ENCODE measurements at places on chromosomes 16 and 17. TPM values are rescaled to one million over a fixed set of nuclear protein-coding genes. Genes with fewer than 3 reads are reported as not detected.

- DNase-seq = no peak
Measured at GRCh38 chr16:53056392-53056881, 1.6 kb downstream of the CHD9 start.

- DNase-seq = no peak
Measured at GRCh38 chr16:56603589-56603988, 4.8 kb upstream of the MT2A start.

The ITGB4 gene
- polyA plus RNA-seq = 11.3 TPM

The VAT1L gene
- polyA plus RNA-seq = 5.0 TPM

The SHCBP1 gene
- 8.3 TPM for polyA plus RNA-seq

GRCh38 chr17:42699415-42699740, 17.0 kb downstream of the CNTNAP1 start:
- DNase-seq = no peak

- no peak for DNase-seq
Measured at GRCh38 chr17:79395066-79395465, 215.8 kb downstream of the RBFOX3 start.

DNA sequence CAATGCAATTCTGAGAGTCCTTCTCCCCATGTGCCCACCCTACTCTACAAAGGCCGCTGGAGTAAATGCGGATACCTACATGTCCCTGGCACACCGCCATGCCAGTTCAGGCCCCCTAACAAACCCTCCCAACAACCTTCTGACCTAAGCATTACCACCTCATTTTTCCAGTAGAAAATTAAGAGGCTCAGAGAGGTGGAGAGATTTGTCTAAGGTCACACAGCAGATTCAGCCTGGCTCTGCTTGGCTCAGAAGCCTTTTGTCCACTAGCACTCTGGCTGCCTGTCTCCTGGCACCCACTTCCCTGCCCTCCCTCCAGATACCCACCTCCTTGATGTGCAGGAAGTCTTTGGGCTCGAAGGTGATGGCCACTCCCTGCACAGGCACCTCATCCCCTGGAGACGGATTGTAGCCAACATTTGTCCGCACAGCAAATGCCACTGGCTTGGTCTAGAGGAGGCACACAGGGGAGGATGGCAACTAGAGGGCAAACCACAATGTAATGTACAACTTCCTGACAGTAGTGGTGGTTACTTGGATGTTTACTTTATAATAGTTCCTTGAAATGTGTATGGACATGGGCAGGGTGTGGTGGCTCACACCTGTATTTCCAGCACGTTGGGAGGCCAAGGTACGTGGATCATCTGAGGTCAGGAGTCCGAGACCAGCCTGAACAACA, 10.2 kb downstream of the CACNB1 start:
- no peak for DNase-seq

The ABCA3 gene
- polyA plus RNA-seq = 6.9 TPM

DNA sequence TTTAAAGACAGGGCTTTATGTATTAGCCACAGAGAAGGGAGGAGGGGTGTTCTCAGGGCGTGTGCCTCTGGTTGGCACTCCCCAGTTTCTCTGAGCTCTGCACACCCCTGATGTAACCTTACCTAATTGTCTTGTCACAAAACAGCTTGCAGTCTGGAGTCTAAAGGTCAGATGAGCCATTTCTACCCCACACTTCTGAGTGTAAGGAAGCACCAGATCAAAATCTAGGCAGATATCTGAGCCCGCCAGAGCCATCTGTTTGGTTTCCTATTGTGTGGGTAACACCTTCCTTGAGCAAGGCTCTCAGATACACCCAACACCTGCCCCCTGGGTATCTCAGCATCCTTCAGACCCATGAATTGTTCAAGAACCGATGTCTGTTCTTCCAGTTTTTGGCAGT, 15.5 kb downstream of the CDH1 start:
- no peak for DNase-seq

DNA sequence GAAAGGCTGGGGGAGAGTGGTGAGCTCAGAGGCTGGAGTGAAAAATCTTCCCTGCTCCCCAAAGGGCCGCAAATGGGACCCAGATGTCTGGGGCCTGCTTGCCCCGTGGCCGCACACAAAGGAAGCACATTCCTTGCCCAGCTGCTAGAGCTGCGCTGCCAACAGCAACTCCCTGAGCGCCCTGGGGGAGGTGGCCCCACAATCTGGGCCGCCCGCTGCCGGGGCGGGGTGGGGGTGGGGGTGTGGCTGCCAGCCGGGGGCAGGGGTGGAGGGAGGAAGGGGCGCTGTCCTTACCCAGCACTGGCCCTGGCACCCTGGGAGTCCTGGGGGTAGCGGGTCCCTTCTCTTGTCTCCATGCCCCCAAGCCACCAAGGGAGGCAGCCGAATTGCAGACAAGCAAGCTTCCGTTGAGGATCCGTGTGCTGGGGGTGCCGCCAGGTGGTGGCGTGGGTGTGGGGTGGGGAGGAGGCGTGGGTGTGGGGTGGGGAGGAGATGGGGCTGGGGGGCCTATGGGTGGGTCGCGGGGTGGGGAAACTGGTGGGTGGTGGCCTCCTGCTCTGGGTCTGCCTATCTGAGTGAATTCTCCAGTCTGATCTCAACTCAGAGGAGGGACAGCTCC, 48.4 kb upstream of the PABPN1L start:
- no peak for DNase-seq

DNA sequence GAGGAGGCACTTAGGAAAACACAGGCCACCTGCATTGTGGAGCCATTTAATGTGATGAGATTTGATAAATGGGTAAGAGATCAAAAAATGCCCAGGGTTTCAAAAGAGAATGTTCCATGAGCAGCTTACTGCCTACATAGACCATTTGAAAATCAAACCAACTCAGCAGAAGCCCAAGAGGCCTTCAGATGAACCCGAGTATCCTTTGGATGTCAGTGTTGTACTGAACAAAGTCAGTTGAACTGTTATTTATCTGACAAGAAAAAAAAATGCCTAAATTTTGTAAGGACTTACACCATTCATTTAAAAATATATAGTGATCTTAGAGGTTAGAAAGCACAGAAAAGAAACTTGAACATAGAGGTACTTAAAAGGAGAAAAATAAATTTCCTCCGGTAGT, 381.7 kb downstream of the ZFHX3 start:
- no peak for DNase-seq

GRCh38 chr16:23544436-23544835, 12.7 kb downstream of the EARS2 start:
- no peak for DNase-seq

DNA sequence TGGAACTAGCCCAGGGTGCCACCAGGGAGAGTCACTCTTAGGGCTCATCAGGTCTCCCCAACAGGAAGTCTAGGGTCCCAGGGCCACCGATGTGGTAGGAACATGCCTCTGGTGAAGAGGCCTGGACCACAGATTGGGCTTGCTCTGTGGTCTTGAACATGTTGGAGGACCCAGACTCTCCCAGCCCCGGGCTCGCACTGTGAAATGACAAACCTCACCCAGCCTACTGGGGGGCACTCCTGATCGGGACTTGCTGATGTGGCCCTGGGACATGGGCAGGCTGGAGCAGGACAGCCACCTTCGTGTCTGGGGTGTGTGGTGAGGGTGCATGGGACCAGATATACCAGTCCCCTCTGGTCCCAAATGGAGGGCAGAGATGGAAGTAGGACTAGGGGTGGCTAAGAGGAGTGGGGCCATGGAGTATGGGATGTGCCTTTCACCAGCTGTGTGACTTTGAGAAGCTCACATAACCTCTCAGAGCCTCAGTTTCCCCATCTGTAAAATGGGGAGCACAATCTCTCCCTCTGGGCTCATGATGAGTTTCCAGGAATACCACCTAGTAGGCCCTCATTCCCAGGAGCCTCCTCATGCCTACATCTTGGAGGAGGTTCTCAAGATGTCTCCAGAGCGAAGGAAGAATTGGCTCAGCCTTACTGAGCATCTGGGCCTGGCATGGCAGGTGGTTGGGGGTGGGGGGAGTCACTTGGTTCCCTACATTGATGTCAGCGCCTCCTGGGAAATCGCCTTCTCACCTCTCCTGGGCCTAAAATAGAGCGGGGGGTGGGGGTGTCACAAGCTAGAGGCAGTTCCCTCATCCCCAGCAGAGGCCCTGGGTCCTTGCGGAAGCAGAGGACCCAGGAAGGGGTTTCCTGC, 1.5 kb upstream of the ADAM11 start:
- no peak for DNase-seq

DNA sequence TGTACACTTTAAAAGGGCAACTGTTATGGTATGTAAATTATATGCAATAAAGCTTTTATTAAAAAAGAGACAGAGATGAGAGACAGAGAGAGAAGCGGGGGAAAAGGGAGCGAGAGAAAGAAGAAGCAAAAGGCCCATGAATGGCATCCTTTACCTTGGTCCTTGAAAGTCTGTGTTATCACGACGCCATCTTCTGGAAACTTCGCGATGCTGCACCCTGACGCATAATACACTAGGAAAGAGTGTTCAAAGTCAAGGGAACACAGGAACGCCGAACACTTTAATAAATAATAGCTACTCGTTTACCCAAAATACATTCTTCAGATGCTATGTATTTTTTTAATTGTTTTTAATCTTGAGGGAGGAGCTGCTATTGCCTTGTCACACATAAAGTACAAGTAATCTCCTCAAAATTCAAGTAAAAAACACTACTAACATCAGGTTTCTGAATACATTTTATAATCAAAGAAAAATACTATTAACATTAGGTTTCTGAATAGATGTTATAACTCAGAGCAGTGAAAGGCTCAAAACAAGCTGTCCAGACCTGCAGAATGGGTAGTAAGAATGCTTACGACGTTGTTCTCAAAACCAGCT, 23.0 kb upstream of the SLC38A8 start:
- DNase-seq = no peak

- no peak for DNase-seq
Measured at GRCh38 chr17:71482625-71483024, 638.2 kb upstream of the SOX9 start.

GRCh38 chr16:7090628-7091115, 242.0 kb upstream of the RBFOX1 start:
- no peak for DNase-seq

DNA sequence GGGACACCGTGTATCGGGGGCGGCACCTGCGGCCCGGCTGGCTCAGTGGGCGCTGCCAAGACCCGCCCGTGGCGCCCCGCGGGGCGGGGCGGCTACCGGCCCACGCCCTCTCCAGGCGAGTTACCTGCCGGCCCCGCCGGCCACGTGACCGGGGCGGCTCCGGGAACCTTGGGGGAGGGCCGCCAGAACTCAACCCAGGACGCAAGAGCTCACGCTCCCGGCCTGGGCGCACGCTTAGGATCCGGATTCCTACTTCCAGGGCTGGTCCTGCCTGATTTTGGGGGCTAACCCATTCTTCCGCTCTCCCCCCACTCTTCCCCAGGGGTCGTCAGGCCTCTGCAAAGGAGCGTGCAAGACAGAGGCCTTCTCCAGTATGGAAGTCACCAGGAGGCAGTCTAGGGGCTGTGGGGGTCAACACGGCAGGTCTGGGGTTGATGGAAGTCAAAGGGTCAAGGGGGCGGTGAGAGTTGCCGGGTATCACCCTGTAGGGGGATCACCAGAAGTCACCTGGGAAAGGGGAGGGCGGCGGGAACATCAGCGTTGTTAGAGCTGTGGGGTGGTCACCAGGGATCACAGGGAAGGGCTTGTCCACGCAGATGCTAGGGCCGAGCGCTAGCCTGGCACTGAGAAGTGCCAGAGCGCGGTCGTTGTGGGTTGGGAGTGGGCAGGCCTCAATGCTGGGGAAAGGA, 354 bp upstream of the ESRP2 start:
- no peak for DNase-seq

DNA sequence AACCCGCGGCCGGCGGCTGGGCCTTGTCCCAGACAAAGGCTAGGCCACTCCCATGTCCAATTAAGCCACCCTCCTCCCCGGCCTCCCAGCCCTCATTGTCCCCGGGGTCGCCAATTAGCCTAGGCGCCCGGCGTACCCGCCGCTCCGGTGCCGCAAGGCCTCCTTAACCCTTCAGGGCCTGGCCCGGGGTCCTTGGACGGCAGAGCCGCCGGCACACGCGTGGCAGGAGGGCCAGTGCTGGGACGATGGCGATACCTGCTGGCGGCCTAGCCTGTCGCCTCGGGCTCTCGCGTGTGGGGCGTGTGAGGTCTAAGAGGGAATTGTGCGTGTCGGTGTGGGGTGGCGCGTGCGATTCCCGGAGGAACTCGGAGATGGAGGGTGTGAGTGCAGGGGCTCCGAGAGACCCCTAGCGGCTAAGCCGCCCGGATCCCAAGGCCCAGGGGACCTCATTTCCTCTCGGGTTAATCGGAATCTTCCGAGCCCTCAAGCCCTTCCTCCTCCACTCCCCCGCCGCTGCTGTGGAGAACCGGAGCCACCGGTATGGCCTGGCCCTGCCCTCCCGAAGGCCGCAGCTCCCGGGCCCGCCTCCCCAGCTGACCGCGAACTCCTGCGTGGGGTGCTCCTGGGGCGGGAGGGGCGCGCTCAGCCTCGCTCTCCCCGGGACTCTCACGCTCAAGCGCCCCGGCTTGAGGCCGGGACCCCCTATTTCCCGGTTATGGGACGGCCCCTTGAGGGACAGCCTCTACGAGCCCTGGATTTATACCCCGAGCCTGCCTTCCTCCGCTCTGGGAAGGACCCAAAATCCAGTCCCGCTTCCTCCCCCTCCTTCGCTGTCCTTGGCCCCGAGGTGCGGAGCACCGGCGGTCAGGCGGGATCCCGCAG, 11.9 kb downstream of the TBX2 start:
- DNase-seq = no peak

The FA2H gene
- polyA plus RNA-seq = 5.3 TPM

The CCL1 gene
- polyA plus RNA-seq = not detected

DNA sequence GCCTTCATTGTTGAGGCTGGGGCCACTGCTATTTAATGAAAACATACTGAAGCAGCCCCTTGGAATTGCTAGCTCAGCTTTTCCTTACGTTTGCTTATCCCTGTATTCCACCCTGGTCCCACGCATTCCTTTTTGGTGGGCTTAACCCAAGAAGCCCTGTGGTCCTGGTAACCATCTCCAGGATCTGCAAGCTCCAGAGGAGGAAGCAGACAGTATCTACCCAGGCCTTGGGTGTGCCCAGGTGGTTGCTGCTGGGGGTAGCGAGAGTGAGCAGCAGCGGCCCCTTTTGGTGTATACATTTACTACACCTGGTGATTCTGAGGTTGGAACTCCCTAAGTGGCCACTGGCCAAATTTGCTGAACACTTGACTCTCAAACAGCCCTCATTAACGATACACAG, 97.7 kb downstream of the CBLN1 start:
- DNase-seq = no peak

DNA sequence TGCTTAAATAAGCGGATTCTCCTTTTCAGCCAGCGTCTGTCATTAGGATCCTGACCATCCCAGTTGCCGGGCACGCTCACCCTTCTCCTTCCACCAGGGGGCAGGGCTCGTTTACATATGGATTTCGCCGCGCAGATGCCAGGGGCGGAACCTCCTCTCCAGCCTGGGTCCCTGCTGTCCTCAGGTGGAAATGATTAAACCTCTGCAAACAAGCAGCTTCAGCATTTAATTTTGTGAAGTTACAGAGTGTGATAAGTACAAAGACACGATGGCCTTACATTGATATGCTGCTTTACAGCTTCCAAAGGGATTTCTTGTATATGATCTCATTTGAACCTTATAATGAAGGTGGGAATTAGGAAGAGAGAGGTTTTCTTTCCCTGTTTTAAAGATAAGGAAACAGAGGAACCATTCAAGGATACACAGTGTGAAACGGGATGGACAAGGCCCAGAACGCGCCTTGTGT, 3.9 kb upstream of the KRT28 start:
- DNase-seq = no peak
